Cardiac muscle cell (in vitro differentiated cells and primary cell): ENCODE measurements at places on chromosomes 2 and 18.
A peak's percentile ranks its signal among the peaks of the same experiment; 100 is the strongest.

DNA sequence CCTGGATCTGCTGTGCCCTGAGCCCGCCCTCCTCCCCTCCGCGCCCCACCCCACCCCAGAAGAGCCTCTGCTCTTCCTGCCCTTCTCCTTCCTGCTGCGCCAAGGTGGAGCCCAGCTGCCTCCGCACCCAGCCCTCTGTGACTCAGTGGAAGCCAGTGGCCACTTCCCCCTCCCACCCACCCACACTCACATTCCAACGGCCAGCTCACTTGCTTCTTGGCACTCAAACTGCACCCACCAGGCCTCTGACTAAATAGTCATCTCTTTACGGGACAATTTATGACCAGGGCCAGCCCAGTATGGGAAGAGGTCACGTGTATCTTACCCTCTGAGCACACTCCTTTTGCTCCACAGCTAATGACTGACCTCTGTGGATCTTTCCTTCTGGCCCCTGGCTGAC, 150.4 kb upstream of the SLC1A4 start:
- DNase-seq, result no peak

- DNase-seq, result peak; percentile 33
These were observed 18.0 kb downstream of the ZC3H15 start for GRCh38 chr2:186503827-186504606.

GRCh38 chr2:103529798-103530502, 768.1 kb downstream of the TMEM182 start:
- DNase-seq, result no peak

GRCh38 chr2:236714080-236714479, 144.5 kb downstream of the ACKR3 start:
- no peak for DNase-seq

DNA sequence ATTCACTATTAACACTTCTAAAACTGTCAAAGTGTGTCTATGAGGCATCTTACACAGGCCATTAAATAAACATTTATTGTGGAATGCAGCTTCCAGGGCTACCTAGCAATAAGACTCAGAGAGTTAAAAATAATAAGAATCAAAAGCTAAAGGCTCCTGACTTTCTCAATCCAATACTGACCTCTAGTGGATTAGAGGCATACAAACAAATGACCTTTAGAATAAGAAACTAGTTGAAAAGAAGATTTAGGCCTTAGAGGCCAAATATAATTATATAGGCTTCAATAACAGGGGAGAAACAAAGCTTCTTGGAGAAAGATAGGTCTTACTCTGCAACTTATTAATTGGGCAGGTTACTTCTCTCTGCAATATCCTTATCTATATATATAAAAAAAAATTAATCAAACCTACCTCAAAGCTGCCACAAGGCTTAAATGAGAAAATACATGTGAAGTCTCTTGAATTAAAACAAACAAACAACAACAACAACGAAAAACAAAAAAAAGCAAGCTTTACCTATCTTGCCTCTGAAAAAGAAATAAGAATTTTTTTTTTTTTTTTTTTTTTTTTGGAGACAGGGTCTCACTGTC, 246.1 kb downstream of the EXOC6B start:
- peak; percentile 78 for DNase-seq

GRCh38 chr18:75639472-75639831, 211.9 kb upstream of the SMIM21 start:
- DNase-seq, result no peak
